Brain pericyte (primary cell): ENCODE measurements at places on chromosomes 5 and 9.

DNA sequence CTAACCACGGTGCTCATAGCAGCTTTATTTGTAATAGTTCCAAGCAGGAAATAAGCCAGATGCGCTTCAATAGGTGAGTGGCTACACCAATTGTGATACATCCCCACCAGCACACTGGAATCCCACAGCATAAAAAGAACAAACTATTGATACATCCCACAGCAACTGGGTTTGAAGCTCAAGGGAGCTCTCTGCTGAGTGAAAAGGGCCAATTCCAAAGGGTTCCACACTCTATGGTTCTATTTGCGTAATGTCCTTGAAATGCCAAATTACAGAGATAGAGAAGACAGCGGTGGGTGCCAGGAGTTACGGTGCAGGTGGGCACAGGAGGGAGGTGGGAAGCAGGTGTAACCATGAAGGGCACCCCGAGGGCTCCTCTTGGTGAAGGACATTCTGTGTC, 155.3 kb upstream of the PPP1R26 start:
- DNase-seq, result no peak

- no peak for DNase-seq
These were observed 117.9 kb downstream of the HCN1 start for GRCh38 chr5:45578270-45578669.

- peak; percentile 4 for DNase-seq
These were observed 700 bp downstream of the SKP2 start for GRCh38 chr5:36152324-36153297.

DNA sequence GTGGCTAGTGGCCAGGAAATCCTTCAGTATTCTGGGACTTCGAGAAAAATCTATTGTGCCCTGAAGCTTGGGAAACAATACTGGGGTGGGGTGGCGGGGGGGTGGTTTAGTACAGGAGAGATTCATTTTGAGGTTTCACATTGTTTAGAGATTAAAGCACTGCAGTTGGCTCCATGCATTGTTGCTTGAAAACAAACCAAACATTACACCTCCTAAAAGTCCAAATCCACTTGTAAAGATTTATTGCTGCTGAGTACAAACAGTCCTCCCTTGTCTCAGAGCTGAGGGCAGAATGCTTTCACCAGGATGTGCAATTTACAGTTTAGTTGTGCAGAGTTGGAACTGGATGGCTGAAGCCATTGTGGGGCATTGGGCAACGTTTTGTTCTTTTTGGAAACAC, 49.4 kb downstream of the GGTA1 start:
- no peak for DNase-seq

- DNase-seq, result no peak
These were observed 268.2 kb downstream of the TMEM167A start for GRCh38 chr5:82808960-82809359.

GRCh38 chr9:135488527-135488926, 8.9 kb downstream of the PPP1R26 start:
- DNase-seq, result no peak

DNA sequence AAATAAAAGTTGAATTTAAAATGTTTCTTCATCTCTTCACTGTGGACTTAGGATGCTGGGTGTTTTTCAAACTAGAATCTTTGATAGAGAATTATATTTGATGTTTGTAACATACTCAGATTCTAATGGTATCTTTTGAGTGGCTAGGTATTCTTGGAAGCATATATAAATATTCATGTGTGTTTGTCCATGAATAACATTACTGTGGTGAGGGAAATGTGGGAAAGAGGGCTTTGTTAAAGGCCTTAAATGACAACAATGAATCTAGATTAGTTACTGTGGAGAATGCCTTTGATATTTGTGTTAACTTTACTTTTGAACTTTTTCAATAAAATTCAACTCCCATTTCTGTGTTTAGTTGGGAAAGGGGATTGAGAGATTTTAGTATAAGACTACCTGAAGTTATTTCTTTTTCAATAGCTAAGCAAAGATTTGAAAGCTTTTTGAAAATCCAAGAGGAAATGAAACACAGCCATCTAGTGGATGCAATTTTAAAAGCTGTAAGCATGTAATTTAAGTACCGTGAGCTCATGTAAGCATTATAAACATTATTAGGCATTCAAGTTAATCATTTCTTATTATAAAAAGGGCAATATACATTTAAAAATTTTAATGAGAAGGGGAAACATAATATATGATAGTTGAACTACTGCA, 69.6 kb downstream of the CCDC171 start:
- no peak for DNase-seq

DNA sequence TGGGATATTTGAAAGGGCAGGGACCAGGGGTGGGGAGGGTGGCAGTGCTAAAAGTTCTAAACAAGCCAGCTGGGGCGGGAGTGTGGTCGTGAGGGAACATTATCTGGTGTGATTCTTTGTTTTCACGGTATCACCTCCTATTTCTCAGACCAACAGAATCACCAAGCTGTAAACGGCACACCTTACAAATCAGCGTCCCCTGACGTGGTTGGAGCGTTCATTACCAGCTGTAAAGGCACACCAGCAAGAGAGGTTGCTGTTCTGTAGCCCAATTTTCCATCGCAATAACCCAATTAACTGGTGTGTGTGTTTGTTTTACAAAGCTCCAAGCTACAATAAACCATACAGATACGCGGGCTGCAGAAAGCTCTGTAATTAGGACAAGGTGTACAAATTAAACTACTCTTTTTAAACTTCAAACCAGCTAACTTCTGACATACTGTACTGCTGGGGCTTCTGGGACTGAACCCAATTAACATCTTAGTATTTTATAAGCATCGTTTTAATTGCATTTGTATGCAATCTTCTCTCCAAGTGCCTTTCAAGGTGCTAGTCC, 303.6 kb upstream of the CLINT1 start:
- DNase-seq, result no peak

- DNase-seq, result no peak
These were observed 27.3 kb downstream of the CNTFR start for GRCh38 chr9:34562135-34562745.

- no peak for DNase-seq
These were observed 37.6 kb downstream of the ROPN1L start for GRCh38 chr5:10479154-10479721.

DNA sequence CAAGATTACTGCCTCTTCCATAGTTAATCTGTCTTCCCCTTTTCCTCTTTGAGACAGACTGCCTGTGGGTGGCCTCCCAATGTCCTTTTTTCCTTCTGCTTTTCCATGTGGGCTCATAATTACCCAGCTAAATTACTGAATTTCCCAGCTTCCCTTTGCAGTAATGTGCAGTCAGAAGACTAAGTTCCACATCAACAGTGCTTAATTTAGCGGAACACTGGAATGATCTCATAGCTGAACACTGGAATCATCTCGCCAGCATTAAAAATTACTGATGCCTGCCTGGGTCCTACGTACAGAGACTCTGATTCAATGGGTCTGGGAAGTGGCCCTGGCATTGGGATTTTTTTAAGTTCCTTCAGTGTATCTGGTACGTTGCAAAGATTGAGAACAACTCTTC, 84.3 kb downstream of the DNAH5 start:
- DNase-seq, result no peak

GRCh38 chr9:90815944-90816357, 14.3 kb downstream of the SYK start:
- no peak for DNase-seq

GRCh38 chr5:148482697-148483462, 99.1 kb downstream of the FBXO38 start:
- no peak for DNase-seq

DNA sequence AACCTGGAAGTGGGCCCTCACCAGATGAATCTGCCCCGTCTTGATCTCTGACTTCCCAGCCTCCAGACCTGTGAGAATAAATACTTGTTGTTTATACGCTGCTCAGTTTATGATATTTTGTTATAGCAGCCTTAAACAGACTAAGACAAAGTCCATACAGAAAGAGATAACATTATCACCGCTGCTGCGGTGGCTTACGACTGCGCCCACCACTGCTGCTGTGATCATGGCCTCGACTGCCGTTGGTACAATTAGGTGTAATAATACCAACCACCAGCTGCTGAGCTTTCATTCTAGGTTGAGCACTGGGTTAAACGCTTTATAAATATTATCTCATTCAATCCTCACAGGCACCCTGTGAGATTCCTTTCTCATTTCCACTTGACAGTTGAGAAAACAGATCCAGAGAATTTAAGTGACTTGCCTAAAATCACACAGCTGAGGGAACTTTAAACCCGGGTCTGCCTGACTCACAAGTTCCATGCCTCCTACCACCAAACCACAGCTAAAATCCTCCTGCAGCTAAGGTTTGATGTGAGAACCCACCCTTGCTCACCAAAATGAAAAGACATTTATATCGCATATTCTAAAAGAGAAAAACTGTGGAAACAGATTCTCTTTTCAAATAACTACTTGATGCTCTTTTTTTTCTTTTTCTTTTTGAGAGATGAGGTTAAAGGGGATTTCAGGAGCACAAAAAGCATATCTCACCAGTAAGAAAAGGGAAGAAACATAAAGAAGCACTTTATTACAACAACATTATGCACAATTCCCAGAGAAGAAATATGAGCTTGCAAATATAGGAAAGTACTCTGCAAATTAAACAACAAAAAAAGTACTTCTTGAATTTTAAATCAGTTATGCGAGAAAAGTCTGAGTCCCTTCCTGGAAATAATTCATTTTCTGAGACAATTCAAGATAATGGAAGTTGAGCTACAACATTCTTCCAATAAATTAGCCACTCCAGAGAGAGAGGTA, 23.9 kb downstream of the GOLM1 start:
- DNase-seq, result no peak

GRCh38 chr9:19457693-19458009, 48.8 kb downstream of the ACER2 start:
- DNase-seq, result no peak

GRCh38 chr5:142795251-142795650, 25.1 kb downstream of the ARHGAP26 start:
- DNase-seq, result no peak

GRCh38 chr5:153888781-153889180, 149.9 kb downstream of the FAM114A2 start:
- no peak for DNase-seq

DNA sequence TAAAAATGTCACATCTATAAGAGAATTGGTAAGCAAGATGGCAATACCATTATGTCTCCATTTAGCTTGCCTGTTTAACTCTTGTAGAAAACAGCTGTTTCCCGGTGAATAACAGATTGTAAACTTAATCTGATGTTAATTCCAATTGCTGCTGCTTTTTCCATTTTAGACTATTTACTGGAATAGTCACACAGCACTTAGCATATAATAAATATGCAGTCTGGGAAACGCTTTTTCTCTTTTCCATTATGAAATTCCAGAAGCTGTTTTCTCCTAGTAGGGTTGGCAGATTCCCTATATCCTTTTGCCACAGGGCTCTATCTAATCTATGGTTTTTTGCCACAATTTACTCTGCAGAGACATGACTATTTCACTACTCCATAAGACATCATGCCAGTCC, 148.0 kb downstream of the CEMIP2 start:
- no peak for DNase-seq

GRCh38 chr5:160363211-160363610, 7.2 kb downstream of the C1QTNF2 start:
- DNase-seq, result no peak

GRCh38 chr9:89116064-89116804, 62.4 kb downstream of the SHC3 start:
- no peak for DNase-seq

- no peak for DNase-seq
These were observed 22.8 kb upstream of the ABLIM3 start for GRCh38 chr5:149118463-149118862.

GRCh38 chr5:1439388-1440097, 5.7 kb downstream of the SLC6A3 start:
- DNase-seq, result no peak

DNA sequence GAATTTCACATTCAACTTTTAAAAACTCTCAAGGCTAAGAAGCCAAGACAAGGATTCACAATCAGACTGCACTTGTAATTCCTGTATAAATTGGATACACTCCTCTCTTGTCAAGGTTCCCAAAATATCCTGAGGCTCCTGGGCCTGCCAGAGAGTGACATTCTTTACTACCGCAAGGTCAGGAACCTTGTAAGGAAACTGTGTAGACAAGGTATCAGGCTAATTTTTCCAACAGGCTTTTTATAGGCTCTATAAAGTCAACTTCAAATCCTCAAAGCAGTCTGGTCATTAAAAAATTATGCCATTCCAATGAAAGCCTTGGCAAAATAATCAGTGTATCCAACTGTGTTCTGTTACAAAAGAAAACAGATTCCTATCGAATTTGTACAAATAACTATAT, 15.5 kb upstream of the PAIP1 start:
- no peak for DNase-seq

DNA sequence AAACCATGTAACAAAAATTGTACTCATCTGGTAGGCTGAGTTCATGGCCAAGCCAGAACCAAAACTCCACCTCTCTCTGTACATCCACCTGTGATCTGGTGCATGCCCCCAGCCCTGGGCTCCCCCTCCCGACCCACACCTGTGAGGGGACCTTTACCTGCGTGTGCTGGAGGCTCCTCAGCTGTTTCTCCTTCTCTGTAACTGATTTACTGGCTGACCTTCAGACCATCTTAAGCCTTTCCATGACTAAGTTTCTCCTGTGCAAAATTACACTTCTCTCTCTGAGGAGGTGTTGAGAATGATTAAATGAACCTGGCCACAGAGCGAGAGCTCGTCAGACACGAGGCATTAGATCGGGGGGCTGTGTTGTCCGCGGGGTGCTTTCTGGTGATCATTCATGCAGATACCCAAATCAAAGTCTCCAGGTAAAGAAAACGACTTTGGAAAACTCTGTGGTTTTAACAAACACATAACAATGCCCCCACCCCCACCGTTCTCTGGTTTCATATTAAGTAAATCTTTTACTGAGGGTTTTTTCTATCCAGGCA, 136.4 kb downstream of the SEMA5A start:
- DNase-seq, result no peak

- no peak for DNase-seq
These were observed 49.4 kb downstream of the AP3B1 start for GRCh38 chr5:78245136-78245535.

DNA sequence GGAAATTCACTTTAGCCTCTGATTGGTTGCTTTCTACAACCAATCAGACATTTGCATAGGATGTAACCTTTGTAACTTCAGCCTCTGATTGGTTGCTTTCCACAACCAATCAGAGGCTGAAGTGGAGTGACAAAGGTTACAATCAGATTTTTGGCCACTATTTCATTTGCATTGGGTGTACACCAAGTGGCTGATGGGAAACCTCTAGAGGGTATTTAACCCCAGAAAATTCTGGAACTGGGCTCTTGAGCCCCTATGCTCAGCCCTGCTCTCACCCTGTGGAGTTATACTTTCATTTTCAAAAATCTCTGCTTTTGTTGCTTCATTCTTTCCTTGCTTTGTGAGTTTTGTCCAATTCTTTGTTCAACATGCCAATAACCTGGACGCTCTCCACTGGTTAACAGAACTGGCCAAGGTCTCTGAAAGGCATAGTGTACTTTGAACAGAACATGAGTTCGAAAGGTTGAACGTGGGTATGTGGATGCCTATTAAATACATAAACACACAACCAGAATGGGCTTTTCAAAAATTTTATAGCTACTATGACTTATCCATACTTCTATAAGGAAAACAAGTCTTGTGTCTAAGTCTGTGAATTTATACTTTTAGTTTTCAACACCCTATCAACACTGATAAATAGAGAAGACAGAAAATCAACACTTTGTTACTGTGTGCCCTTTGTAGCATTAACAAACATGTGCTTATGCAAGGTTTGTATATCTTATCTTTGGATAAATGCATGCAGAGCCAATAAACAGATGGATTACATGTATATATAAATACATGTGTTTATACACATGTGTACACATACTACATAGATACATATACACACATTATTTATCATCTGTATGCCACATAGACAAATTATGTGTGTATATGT, 568.1 kb downstream of the CTNND2 start:
- DNase-seq, result no peak
